Activated CD4-positive, alpha-beta T cell treated with anti-CD3 and anti-CD28 coated beads, Interleukin-10, Interleukin-2, amounts not matched to agents 100 ng/mL and 50 ng/mL, durations not matched to agents 16 hours and 8 hours (primary cell): ENCODE measurements at places on chromosomes 16 and 17.

- DNase-seq: no peak
Observed at GRCh38 chr17:58234512-58234911, 3.9 kb upstream of the LPO start.

- DNase-seq: no peak
Observed at GRCh38 chr16:71297341-71297634, 8.1 kb upstream of the CMTR2 start.

GRCh38 chr16:82995924-82996441, 369.2 kb downstream of the CDH13 start:
- DNase-seq: peak; percentile 38

DNA sequence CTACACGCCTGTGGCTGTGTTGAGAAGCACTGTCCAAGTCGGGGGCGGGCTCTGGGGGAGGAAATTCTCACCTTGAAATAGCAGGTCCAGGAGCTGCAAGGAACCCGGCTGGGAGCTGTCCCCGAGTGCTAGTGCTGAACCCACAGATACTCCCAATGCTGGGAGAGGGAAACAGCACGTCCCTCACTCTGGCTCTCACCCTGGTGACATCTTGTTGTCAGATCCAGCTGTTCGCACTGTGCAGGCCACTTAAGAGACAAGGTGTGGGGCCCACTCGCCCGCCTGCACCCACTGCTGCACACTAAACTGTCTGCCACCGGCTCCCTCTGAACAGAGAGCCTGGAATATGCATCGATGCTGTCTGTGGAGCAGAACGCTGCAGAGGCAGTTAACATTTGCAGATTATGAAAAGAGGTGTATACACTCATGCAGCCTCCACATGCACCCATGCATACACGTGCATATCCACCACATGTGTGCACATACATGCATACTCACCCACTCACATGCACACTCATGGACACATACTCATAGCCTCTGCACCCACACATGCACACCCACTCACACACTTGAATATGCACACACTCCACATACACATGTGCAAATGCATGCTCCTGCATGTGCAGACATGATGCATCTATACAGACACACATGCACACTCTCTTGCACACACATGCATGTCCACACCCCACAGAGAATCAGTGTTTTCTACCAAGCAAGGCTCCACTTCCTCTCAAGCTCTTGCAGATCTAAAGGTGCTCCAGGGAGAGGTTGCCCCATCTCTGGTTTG, 42.0 kb downstream of the MGAT5B start:
- DNase-seq: peak; percentile 14

GRCh38 chr17:38868817-38869525, 887 bp upstream of the LASP1 start:
- DNase-seq: peak; percentile 94

- no peak for DNase-seq
Observed at GRCh38 chr17:17551361-17551760, 40.1 kb downstream of the PEMT start.

DNA sequence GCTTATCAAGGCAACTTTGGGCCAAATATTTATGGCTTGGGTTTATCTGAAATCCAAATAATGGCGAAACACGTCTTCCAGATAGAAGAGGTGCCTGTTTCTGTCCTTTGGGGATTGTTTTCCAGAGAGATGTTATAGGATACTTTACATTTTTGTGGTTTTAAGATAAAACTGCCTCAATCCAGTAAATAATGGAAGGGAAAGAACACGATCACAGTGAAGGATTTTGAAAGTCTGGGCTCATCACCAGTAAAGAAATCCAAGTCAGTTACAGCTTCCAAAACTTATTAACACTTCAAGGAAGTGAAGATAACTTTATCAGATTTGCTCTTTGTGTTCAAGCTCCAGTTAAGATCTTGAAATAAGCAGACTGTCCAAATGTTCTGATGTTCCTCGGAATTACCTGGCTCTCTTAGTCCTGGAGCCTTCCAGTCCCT, 30.1 kb downstream of the DNAH2 start:
- DNase-seq: no peak

DNA sequence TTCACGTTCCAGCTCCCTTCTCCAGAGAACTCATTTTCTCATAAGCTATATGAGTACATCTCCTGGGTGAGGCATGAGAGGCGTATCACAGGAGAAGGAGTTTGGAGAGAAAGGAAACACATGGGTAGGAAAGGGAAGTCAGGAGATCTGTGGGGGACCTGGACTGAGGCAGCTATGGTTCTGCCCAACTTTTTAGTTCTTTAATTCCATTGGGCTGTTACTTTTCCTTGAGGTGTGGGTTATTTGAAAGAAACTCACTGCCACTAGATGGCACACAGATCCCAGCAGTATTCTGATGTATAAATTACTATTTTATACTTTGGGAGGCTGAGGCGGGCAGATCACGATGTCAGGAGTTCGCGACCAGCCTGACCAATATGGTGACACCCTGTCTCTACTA, 63.6 kb downstream of the NUP93 start:
- DNase-seq: peak; percentile 7

GRCh38 chr17:38453951-38454421, 25.7 kb downstream of the ARHGAP23 start:
- DNase-seq: no peak

DNA sequence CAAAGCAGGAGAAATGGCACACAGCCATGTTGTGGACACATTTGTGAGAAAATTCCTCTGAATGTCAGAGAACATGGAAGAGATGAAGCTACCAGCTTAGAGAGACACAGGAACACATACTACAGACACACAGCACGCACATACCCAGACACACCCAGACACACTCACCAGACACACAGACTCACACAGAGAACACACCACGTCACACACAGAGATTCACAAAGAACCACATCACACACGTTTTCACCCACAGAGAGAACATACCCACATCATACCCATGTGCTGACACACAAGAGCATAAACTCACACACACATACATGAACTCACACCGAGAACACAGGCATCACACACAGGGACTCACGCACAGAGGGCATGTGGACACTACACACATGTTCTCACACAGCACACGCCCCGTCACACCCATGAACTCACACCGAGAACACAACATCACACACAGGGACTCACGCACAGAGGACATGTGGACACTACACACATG, 124.9 kb downstream of the METRNL start:
- DNase-seq: no peak

GRCh38 chr17:73393381-73393780, 81.6 kb upstream of the CDC42EP4 start:
- no peak for DNase-seq

DNA sequence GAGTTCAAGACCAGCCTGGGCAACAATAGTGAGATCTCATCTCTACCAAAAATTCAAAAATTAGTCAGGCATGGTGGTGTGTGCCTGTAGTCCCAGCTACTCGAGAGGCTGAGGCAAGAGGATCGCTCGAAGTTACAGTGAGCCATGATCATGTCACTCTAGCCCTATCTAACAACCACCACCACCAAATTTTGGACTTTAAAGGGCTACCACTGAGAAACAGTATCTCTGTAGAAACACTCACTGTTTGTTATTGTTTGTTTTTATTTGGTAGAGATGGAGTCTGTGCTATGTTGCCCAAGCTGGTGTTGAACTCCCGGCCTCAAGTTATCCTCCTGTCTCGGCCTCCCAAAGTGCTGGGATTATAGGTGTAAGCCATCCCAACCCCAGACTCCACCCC, 1.3 kb upstream of the UBALD2 start:
- no peak for DNase-seq

DNA sequence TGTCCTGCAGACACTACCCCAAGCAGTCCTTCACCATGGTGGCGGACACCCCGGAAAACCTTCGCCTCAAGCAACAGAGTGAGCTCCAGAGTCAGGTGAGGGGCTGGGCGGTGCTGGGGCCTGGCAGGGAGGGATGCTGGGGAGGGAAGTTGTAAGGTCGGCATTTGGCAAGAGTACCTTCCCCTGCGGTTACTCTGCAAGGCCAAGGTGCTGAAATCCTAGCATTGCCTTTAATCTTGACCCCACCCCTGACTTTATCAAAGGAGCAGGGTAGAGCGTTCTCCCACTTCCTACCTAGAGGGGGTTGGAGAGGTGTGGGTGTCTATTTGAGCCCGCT, 20.5 kb downstream of the LASP1 start:
- no peak for DNase-seq

DNA sequence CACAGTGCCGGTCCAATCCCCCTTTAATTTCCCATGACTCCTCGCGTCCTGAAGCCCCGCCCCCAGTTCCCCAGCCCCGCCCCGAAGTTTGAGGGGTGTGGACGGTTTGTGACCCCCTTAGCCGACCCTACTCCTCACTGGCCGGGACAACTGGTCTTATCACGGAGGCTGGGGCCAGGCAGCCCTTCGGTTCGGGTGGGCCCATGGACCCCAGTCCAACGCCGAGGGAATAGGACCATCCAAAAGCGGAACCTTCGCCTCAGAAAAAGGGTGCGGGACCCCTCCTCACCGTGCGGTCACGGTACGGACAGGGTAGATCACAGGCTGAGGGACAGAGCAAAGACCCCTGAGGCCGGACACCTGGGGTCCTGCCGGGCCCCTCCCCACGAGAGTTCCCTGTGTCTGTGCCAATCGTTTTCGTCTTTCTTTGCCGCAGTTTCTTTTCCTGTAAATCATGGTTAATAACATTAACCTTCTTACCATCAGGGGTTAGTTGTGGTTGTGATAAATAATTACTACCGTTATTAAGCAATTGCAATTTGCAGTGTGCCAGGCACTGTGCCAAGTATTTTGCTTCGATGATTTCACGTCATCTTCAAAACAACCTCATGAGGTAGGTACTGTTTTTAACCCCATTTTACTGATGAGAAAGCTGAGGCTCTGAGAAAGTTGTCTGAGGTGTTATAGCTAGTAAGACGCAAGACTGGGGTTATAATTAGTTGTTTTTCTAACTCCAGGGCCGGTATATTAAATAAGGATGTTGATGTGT, 543 bp downstream of the TMUB2 start:
- no peak for DNase-seq

DNA sequence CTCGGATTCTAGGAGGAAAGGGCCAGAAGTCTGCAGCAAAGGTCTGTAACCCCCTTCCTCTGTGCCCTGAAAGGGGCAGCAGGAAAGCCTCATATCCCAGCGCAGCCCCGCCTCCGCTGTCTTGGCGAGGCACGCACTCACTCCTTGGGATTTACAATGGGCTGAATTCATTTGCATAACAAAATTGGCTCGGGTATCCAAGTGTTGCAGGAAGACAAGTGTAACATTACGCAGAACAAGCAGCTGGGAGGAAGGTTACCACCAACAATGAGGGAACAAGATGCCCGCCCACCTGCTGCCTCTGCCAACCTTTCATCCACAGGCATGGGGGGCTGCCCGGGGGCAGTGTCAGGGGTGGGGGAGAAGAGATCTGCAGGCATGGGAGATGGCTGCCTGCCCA, 130.4 kb downstream of the MRM1 start:
- no peak for DNase-seq

GRCh38 chr17:74972107-74972972, at the start of gene HID1:
Gene HID1, minus strand, starts transcription at chr17:74972759. Its CDS starts 103 bp downstream, at chr17:74972656.
- peak; percentile 62 for DNase-seq

DNA sequence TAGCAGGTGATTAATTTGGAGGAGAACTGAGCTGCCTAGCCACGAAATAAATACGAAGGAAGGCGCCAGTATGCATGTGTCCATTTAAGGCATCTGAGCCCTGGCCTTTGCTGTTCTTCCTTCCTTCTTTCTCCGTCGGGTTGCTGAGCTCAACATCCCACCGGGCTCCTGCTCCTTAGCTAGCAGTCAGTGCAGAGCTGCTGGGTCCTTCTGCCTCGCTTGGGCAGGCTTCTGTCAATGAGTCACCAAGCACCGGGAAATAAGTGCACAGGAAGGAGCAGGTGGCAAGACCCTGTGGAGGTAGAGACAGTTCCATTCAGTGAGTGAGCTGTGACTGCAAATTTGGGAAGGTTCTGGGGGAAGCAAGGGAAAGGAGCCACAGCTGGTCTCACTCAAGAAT, 120.7 kb downstream of the CCDC182 start:
- DNase-seq: no peak

DNA sequence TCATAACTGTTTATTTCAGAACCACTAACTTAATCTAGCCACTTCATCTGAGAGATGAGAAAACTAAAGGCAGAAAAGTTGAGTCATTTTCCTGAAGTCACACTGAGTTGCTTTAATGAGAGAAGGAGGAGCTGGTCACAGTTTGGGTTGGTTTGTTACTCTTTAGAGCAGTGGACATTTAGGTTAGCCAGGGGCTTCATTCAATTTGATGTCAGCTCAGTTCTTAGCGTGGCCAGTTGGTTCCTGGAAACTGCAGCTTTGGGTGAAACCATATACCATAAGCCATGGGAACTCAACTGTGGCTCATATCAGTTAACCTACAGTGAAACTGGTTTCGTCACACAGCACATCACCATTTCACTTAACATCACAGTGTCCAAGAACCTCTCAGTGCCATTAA, 59.2 kb upstream of the ADORA2B start:
- DNase-seq: peak; percentile 55

DNA sequence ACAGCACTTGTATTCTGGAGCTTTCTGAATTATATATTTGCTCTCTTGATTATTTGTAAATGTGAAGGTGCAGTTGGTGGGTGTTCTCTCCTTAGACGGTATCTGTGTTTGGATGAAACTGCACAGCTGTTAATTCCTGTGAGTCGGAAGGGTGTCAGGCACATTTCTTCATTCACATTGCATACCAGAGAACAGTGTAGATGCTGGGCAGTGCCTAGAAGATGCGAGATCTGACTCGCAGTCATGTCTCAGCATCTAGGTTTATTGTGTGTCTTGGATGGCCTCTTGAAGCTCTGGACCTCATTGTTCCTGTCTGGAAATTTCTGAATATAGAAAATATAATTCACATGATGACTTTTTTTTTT, 61.2 kb downstream of the CLEC16A start:
- DNase-seq: no peak

DNA sequence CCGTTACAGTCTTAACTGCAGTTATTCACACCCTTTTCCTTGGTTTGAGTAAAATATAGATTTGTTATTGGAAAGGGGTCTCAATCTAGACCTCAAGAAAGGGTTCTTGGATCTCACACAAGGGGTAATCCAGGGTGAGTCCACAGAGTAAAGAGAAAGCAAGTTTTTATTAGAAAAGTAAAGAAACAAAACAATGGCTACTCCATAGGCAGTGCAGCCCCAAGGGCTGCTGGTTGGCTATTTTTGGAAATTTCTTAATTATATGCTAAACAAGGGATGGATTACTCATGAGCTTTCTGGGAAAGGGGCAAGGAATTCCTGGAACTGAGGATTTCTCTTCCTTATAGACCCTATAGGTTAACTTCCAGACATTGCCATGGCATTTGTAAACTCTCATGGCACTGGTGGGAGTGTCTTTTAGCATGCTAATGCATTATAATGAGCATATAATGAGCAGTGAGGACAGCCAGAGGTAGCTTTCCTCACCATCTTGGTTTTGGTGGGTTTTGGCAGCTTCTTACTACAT, 24.5 kb upstream of the MILR1 start:
- no peak for DNase-seq

- no peak for DNase-seq
Observed at GRCh38 chr16:4976611-4977145, 18.5 kb downstream of the SEC14L5 start.

DNA sequence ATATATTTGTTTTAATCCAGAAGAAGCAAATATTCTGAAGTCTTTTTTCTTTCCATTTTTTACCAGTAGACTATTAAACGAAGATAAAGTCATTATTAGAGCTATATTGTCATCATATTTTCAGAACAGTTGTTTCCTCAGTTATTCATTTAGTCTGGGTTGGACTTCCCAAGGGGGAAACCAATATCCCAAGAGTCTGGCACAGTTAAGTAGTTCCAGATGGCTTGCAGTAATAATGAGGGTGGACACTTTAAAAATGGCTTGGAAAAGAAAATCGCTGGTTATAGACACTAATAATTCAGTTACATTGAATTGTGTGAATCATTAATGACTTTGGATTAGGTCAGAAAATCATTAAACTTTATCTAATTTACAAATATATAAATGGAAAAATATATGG, 3.9 kb downstream of the PPM1E start:
- no peak for DNase-seq
